HT1080 (cell line): ENCODE measurements at places on chromosomes 7 and 10.

- no peak for DNase-seq
Observed at GRCh38 chr10:124949543-124949942, 7.6 kb downstream of the ZRANB1 start.

DNA sequence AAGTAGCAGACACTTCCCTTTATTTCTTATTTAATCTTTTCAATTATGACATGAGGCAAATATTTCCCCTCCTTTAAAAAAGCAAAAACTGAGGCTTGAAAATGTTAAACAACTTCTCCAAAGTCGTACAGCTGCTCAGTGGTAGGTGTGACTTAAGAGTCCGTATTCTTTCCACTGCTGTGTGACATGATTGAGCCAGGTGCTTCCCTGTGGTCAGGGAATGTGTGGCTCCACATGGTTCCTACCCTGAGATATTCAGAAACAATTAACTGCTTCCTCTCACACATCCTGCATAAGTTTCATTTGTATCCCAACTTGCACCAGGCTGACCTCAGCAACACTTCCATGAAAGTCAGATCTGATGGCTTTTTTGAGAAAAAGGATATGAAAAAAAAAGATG lies 13.6 kb downstream of the OPALIN start:
- DNase-seq = no peak

GRCh38 chr10:30489346-30489745 lies 55.4 kb downstream of the MAP3K8 start:
- DNase-seq = no peak

DNA sequence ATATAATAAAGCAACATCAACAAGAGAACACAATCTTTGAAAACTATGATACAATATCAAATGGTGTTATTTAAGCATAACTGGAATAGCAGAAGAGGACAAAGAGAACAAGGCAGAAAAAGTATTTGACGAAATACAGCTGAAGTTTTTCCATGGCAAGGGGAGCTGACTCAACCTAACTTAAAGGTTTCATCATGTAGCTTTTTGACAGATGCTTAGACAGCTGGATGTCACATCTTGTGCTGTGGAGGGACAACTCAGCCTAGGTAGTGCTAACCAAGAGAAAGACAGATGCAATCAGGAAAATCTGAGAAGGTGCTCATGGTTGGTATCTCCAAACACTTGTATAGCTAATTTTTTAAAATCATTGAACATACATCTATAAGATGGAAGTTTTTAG lies 208.2 kb downstream of the TFEC start:
- no peak for DNase-seq

GRCh38 chr10:111017098-111017497 lies 59.7 kb upstream of the ADRA2A start:
- DNase-seq = no peak

GRCh38 chr10:111539246-111539645 lies 462.4 kb downstream of the ADRA2A start:
- DNase-seq = no peak

DNA sequence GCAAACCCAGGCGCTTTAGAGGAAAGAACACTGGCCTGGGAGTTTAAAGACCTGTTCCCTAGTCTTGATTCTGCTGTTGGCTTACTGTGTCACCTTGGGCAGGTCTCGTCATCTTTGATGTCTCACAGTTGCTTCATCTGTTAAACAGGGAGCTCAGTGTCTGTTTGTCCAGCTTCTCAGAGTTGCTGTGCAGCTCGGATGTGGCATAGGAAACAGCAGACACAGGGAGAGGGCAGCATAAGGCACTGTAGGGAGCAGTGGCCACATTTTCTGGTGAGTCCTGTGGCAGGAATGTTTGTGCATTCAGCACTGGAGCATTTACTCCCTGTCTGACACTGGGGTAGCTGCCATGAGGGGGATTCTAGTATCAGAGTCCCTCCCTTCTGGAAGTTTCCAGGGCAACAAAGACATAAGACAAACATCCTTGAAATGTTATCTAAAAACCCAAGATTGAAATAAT lies 2.0 kb downstream of the REPIN1 start:
- no peak for DNase-seq
